HFFc6 (cell line): ENCODE measurements at places on chromosomes 12 and 14. TPM values are rescaled to one million over a fixed set of nuclear protein-coding genes. Genes with fewer than 3 reads are reported as not detected.

Gene CDKN3
- total RNA-seq = 30.6 to 106 TPM (median 53.9 TPM) in 3 replicates

Gene MANSC1
- 5.1 to 10.7 TPM (median 6.5 TPM) in 3 replicates for total RNA-seq

DNA sequence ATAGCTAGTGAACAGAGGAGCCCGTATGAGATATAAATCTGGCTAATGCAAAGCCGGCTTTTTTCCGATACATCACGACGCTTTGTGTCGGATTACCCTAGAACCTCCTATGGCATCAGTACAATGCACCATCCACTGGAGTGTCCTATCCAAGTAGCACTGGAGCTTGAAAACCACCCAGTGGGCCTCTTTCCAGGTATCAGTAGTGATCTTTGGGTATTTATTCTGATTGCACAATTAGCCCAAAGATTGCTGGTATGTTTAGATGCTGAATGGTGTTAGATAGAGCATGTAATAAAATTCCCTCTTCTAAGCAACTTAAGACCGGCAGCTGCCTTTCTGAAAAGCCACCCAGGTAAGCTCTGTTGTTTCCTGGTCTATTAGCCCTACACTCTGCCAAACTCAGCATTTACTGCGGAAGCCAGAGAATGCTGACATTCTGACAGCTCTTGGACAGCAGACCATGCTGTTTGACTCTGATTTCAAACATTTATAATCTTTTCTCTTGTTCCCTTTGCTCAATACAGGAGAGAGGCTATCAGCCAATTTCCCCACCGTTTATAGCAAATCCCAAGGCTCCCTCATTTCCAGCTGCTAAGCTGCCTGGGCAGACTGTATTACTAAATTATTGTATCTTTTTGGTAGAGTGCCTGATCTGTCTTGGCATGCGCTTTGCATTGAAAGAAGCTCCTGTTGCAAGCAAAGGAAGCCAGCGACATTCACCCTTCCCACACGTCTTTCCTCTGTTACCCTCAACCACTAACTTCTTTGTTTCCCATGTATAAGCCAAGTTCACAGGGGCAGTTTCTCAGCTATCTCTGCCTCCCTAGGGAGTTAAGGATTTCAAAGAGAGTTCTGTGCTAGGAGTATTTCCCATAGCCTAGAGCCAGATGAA is 388.3 kb upstream of the GARIN6 start:
- no peak for DNase-seq

GRCh38 chr14:54650959-54651351 is 84.0 kb downstream of the SAMD4A start:
- DNase-seq = no peak

DNA sequence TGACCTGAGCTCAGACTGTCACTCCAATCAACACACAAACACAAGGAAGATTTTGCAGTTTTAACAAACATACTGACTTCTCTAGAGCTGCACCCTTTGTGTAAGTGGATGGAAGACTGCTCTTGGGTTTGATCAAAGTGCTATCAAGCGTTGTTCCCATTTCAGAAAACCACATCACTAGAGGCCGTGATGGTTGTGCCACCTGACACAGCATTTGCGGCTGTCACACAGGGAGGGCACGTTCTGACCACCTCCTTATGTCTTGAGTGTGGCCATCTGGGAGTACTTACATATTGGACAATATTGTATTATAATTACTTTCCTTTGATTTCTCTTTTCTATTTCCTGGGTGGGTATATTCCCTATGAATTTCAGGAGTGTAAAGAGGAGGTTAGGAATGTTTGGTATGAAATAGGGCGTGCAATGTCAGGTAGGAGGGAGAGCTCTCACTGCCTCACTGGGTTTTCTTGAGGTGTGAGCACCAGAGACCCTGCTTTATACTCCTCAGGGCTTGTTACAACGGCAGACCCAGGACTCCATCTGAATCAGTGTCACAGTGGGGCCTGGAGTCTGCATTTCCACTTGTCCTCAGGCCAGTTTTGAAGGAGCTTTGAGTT is 74.3 kb downstream of the SYNE3 start:
- no peak for DNase-seq
